ENCODE measurements at places on chromosomes 11 and 22.

DNA sequence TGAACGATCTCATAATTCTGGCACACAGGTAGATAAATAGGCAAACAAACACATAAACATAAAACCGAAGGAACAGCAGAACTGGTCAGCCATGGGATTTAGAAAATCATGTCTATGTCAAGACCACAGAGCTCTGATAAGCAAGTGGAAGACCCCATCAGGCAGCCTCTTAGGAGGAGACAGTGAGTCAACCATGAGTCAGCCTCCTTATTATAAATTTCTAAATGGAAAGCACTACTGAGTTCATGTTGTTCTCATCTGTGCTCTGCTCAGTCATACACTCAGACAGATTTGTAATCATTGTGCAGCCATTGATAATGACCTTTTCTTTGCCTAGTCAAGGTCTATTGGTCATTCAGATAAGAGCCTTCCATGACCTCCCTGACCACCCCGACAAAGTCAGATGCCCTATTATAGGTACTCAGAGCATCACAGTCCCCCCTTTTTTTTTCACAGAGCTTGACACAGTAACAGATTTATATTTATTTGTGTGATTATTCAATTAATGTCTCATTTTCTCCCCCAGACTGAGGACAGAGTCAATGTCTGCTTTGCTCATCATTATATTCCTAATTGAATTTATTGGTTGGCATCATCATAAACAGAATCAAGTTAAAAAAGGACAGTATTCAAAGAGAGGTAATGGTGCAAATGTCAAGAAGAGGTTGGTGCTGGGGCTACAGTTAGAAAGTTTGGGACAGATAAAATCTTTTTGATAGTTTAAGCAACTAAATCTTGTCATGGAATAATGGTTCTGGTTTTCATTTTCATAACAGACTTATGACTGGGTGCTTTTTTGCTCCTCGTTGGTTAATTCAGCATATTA is 579.7 kb upstream of the CCDC90B start:
- H3K27me3 ChIP-seq: no peaks in the 10 kb centered on the region
- no peak overlapping the region for H3K4me3 ChIP-seq
- no peak for DNase-seq
- no peak overlapping the region for H3K27ac ChIP-seq

- DNase-seq: no peak
- no peak overlapping the region for H3K4me3 ChIP-seq
- H3K27me3 ChIP-seq: no peaks in the 10 kb centered on the region
Measured at GRCh38 chr22:27110665-27111451, 453.5 kb downstream of the MIAT start.

DNA sequence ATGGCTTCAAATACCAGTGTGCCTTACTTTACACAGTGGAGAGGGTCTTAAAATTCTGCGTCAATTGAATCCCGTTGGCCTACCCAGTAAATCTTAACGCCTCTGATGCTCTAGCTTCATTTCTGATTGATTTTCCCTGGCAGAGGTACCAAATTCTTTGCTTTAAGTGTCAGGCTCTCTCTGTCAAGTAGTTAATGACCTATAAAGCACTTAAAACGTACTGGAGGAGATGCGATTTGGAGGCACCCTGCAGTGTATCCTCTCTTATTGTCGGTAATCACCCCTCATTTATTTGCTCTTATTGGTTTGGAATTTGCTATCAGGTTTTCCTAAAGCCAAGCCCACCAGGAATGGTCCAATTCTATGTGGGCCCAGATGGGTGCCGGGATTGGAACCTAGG is 59.2 kb downstream of the NFAM1 start:
- H3K4me3 ChIP-seq: no peak overlapping the region
- peaks cover 15% of the 10 kb centered on the region for H3K4me1 ChIP-seq
- no peak for DNase-seq

GRCh38 chr11:77054084-77054483 is 12.7 kb upstream of the CAPN5 start:
- H3K27me3 ChIP-seq: no peaks in the 10 kb centered on the region
- H3K27ac ChIP-seq: no peak overlapping the region
- no peak overlapping the region for H3K4me3 ChIP-seq
- no peaks in the 10 kb centered on the region for H3K4me1 ChIP-seq

- no peak overlapping the region for H3K27ac ChIP-seq
- DNase-seq: no peak
- no peaks in the 10 kb centered on the region for H3K27me3 ChIP-seq
- no peaks in the 10 kb centered on the region for H3K36me3 ChIP-seq
- H3K4me1 ChIP-seq: no peaks in the 10 kb centered on the region
- no peak overlapping the region for H3K4me3 ChIP-seq
Measured at GRCh38 chr11:122213171-122213570, 97.2 kb upstream of the BLID start.

- no peak for DNase-seq
- no peak overlapping the region for H3K27ac ChIP-seq
- no peak overlapping the region for H3K4me3 ChIP-seq
- peaks cover 21% of the 10 kb centered on the region for H3K4me1 ChIP-seq
Measured at GRCh38 chr22:23149743-23150238, 4.5 kb downstream of the RAB36 start.

DNA sequence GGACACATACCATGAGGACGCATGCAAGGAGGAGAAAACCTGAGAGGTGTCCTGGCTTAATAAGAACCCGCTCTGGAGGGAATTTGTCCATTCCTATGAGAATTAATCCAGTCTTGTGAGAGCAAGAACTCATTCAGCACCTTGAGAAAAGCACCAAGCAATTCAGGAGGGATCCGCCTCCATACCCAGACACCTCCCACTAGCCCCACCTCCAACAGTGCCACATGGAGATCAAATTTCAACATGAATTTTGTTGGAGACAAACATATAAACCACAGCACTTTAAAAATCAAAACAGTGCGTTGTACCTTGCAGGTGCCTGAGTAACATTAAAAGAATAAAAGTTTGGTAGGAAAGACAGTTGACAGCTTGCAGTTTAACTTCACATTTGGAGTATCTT is 11.4 kb downstream of the UBE4A start:
- no peaks in the 10 kb centered on the region for H3K27me3 ChIP-seq
- no peak overlapping the region for H3K4me3 ChIP-seq
- no peak overlapping the region for H3K27ac ChIP-seq
- H3K36me3 ChIP-seq: peaks cover 70% of the 10 kb centered on the region
- H3K4me1 ChIP-seq: no peaks in the 10 kb centered on the region

GRCh38 chr22:21951931-21952465 is 650 bp downstream of the PPM1F start:
- H3K27ac ChIP-seq: peak overlapping the region; percentile 80
- H3K36me3 ChIP-seq: no peaks in the 10 kb centered on the region
- H3K27me3 ChIP-seq: no peaks in the 10 kb centered on the region
- H3K4me1 ChIP-seq: peaks cover 18% of the 10 kb centered on the region
- no peak for DNase-seq
- peak overlapping the region; percentile 66 for H3K4me3 ChIP-seq

DNA sequence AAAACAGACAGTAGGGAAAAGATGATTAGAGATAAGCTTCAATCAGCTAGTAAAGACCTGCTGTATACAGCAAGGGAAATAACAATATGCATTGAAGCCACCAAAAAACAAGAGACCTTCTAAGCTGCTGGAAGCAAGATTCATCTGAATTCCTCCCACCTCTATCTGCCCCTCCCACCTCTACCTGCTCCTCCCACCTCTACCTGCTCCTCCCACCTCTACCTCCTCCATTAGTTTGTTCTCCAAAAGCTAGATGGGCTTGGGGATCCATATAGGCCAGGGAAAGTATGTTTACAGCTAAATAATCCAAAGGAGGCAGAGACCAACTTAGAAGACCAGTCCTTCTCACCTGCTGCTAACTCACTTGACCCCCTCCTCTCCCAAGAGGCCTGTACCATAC is 33.2 kb downstream of the PAK1 start:
- H3K4me1 ChIP-seq: no peaks in the 10 kb centered on the region
- no peak overlapping the region for H3K4me3 ChIP-seq
- DNase-seq: no peak
- H3K36me3 ChIP-seq: no peaks in the 10 kb centered on the region
- no peak overlapping the region for H3K27ac ChIP-seq
- no peaks in the 10 kb centered on the region for H3K27me3 ChIP-seq

DNA sequence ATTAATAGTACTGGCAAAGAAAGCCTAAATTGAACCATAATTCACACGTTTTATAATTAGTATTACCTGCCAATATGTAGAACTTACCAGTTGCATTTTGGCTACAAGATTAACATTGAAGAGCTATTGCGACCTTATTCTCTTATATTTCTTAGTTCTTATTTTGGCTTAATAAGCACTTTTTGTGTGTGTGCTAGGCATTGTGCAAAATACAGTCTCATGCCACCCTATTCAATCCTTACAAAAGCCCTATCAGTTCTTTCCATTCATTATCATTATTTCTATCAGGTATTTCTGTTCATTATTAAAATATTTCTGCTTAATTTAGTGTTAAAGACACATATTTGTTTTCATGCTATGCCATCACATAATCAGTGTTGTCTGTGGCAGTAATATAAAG is 41.2 kb downstream of the MAML2 start:
- peaks cover 39% of the 10 kb centered on the region for H3K4me1 ChIP-seq
- no peaks in the 10 kb centered on the region for H3K27me3 ChIP-seq
- peaks cover 4% of the 10 kb centered on the region for H3K36me3 ChIP-seq

DNA sequence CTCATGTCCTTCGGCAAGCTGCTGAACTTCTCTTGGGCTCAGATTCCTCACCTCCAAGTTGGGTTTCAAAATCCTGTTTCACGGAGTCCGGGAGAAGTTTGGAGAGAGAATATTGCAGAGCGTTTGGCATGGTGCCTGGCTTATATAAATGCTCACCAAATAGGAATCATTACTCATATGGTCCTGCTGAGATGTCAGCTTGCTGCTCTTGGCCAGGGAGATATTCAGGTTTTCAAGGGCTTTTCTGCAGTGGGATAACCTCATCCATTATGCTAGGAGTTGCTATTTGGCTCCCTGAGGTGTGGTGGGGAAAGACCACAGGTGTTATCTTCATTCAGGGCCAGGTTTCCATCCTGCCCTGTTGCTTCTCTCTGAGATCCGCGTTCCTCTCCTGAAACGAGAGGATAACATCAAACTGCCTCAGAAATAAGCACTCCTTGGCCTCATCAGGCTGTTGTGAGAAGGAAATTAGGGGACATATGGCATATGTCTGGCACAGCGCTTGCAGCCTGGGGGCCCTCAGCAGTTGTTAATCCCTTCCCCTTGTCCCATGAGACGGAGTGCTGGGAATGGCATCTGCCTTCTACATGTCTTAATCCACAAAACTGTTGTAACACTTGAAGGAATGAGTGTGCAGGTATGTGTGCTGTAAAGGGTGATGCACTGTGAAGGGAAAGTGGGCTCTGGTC is 29.9 kb upstream of the ACER3 start:
- DNase-seq: no peak
- no peaks in the 10 kb centered on the region for H3K36me3 ChIP-seq
- no peaks in the 10 kb centered on the region for H3K4me1 ChIP-seq
- H3K27ac ChIP-seq: no peak overlapping the region
- no peak overlapping the region for H3K4me3 ChIP-seq
- H3K27me3 ChIP-seq: no peaks in the 10 kb centered on the region

GRCh38 chr22:38879108-38879729 is 7.2 kb upstream of the CBX6 start:
- H3K4me3 ChIP-seq: no peak overlapping the region
- H3K4me1 ChIP-seq: peaks cover 26% of the 10 kb centered on the region
- no peak for DNase-seq

GRCh38 chr11:100119176-100119575 is 567.9 kb upstream of the ARHGAP42 start:
- no peak overlapping the region for H3K27ac ChIP-seq
- H3K27me3 ChIP-seq: no peaks in the 10 kb centered on the region
- H3K4me1 ChIP-seq: no peaks in the 10 kb centered on the region
- no peak for DNase-seq

DNA sequence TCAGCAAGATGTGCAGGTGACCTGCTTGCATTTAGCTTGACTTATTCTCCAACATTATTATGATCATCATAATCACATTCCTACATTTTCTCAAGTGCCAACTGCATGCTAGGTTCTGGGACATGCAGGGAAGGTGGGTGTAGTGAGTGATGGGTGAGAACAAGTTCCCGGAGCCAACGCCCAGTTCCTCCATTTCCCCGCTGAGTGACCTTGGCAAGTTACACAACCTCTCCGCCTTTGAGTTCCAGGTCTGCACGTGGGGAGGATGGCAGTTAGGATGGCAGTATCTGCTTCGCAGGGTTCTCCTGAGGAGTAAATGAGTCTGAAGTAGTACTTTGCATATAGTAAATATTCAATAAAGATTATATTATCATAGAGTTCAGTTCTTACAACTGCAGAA is 140.3 kb downstream of the GRIK4 start:
- H3K36me3 ChIP-seq: no peaks in the 10 kb centered on the region
- H3K4me3 ChIP-seq: no peak overlapping the region
- no peaks in the 10 kb centered on the region for H3K4me1 ChIP-seq
- peak; percentile 20 for DNase-seq
- H3K27ac ChIP-seq: no peak overlapping the region

DNA sequence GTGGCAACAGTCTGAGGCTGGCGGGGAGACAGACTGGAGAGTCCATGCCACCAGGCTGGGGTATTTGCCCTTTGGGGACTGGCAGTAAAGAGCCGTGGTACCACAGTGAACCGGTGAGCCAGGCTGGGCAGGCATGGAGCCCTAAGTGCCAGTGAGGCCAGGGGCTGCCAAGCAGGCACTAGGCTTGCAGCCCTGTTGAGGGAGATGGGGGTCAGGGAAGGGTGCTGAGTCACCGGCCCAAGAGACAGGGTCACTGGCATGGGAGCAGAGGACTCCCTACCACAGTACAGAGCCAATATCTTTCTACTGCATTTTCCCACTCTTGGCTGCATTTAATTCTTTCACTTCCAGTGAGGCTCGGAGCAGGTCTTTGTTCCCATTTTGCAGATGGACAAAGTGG is 30.7 kb upstream of the TEF start:
- DNase-seq: no peak
- peaks cover 50% of the 10 kb centered on the region for H3K36me3 ChIP-seq
- no peak overlapping the region for H3K27ac ChIP-seq
- no peaks in the 10 kb centered on the region for H3K4me1 ChIP-seq

DNA sequence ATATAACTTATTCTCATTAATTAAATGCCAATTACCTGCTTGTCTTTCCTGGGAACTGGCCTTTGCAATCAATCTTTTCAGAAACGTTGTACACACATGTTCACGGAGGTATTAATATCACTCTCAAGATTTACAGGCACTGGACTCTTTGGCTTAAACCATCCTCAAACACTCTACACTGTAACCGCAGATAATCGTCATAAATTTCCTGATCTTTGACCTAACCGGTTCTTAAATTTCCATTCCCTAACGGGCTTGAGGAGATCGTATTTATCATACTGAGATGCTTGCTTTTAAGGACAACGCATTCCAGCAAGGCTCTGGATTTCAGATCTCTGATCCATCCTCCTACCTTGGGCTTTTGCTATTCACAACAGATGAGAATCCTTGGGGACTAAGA is 72.8 kb downstream of the ARL14EP start:
- H3K36me3 ChIP-seq: no peaks in the 10 kb centered on the region
- no peaks in the 10 kb centered on the region for H3K27me3 ChIP-seq
- H3K4me3 ChIP-seq: no peak overlapping the region
- no peak overlapping the region for H3K27ac ChIP-seq
- no peak for DNase-seq

GRCh38 chr11:8347978-8348377 is 84.3 kb upstream of the LMO1 start:
- H3K4me3 ChIP-seq: no peak overlapping the region
- no peaks in the 10 kb centered on the region for H3K36me3 ChIP-seq
- no peak overlapping the region for H3K27ac ChIP-seq

GRCh38 chr11:14242187-14242586 is 116.8 kb downstream of the RRAS2 start:
- H3K36me3 ChIP-seq: no peaks in the 10 kb centered on the region
- no peak overlapping the region for H3K4me3 ChIP-seq
- no peak overlapping the region for H3K27ac ChIP-seq
- DNase-seq: no peak

- H3K4me3 ChIP-seq: no peak overlapping the region
- H3K27me3 ChIP-seq: no peaks in the 10 kb centered on the region
- peaks cover 10% of the 10 kb centered on the region for H3K36me3 ChIP-seq
- DNase-seq: no peak
- H3K4me1 ChIP-seq: no peaks in the 10 kb centered on the region
- no peak overlapping the region for H3K27ac ChIP-seq
Measured at GRCh38 chr11:218815-219593, 11.5 kb downstream of the RIC8A start.

All from CD8-positive, alpha-beta memory T cell (primary cell).